A673 (cell line): ENCODE measurements at places on chromosomes 12 and 14. TPM values are rescaled to one million over a fixed set of nuclear protein-coding genes. Genes with fewer than 3 reads are reported as not detected.

- no peaks in the 10 kb centered on the region for H3K27me3 ChIP-seq
- H3K4me1 ChIP-seq: no peaks in the 10 kb centered on the region
- no peaks in the 10 kb centered on the region for H3K36me3 ChIP-seq
- no peak overlapping the region for H3K4me3 ChIP-seq
These were observed 678.5 kb upstream of the FOXG1 start for GRCh38 chr14:28088125-28088524.

Gene ENDOU
- total RNA-seq: 0.35 and 0.58 TPM in 2 replicates

DNA sequence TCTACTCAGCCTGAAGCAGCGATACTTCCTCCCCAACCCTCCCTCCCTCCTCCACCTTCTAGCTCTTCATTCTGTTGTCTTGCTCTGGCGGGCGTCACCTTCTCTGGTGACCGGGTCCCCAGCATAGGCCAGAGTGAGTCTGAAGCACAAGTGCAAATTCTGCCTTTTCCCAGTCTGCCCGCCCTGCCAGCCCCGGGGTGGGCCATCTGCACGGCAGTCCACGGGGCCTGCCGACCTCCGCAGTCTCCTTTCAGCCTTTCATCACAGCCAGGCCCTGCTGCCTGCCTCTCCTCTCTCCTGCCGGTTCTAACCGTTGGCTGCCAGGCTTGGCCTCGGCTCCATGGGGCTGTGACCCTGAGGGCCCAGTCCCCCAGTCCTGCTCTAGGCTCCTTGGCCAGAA is 58.7 kb downstream of the TESC start:
- H3K27ac ChIP-seq: no peak overlapping the region
- H3K4me1 ChIP-seq: peaks cover 5% of the 10 kb centered on the region
- no peak for DNase-seq
- no peaks in the 10 kb centered on the region for H3K36me3 ChIP-seq

DNA sequence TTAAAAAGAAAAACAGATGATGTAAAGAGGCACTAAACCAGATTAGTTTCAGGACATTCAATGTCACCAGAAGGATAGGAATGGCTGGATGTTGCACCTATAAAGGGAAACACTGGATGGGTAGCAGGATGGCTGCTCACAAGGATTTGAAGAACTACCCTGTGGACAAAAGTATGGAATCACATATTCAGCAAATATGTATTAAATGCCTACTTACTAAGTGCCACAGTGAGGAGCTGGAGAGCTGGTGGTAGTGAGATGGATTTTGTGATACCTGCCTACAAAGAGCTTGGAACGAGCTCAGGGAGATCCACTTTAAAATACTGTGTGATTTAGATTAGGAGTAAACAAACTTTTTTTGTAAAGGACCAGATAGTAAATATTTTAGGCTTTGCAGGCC is 316.2 kb downstream of the PAWR start:
- no peak for DNase-seq
- H3K36me3 ChIP-seq: peaks cover 4% of the 10 kb centered on the region
- peaks cover 31% of the 10 kb centered on the region for H3K4me1 ChIP-seq
- no peak overlapping the region for H3K27ac ChIP-seq
- H3K27me3 ChIP-seq: no peaks in the 10 kb centered on the region
- H3K4me3 ChIP-seq: no peak overlapping the region

GRCh38 chr14:59831121-59831730 is 39.4 kb downstream of the RTN1 start:
- H3K36me3 ChIP-seq: no peaks in the 10 kb centered on the region
- no peak overlapping the region for H3K4me3 ChIP-seq
- no peaks in the 10 kb centered on the region for H3K27me3 ChIP-seq
- no peak overlapping the region for H3K27ac ChIP-seq
- H3K4me1 ChIP-seq: peaks cover 18% of the 10 kb centered on the region

DNA sequence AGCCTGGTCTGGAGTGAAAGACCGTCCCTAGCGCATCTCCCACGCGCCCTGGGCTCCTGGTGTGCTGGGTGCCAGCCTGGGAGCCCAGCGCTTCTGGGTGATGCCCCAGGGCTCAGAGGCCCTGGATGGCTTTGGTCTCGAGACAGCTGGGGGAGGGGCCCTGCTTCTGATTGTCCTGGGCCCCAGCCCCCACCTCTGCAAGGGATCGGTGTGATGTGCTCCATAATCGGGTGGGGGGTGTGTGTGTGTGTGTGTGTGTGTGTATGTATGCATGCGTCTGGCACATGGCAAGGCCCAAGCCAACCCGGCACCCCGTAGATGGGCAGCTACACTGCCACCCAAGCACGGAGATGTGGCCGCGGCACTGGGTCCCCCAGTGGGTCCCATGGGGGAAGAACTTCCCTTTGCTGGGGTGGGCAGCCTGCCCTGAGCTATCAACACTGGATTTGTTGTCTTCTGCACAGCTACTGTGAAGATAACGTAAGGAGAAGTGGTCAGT is 3.1 kb downstream of the ZBTB42 start:
- H3K4me1 ChIP-seq: peaks cover 18% of the 10 kb centered on the region
- H3K4me3 ChIP-seq: no peak overlapping the region
- no peak for DNase-seq
- no peaks in the 10 kb centered on the region for H3K36me3 ChIP-seq
- no peak overlapping the region for H3K27ac ChIP-seq

- H3K27ac ChIP-seq: no peak overlapping the region
- peaks cover 45% of the 10 kb centered on the region for H3K36me3 ChIP-seq
- peaks cover 28% of the 10 kb centered on the region for H3K4me1 ChIP-seq
- no peak overlapping the region for H3K4me3 ChIP-seq
These were observed 5.9 kb downstream of the RESF1 start for GRCh38 chr12:31965090-31965489.

GRCh38 chr12:21026302-21026701 is 104.7 kb upstream of the SLCO1B1 start:
- no peaks in the 10 kb centered on the region for H3K36me3 ChIP-seq
- H3K4me3 ChIP-seq: no peak overlapping the region
- DNase-seq: no peak
- no peaks in the 10 kb centered on the region for H3K27me3 ChIP-seq
- H3K27ac ChIP-seq: no peak overlapping the region
- H3K4me1 ChIP-seq: no peaks in the 10 kb centered on the region

DNA sequence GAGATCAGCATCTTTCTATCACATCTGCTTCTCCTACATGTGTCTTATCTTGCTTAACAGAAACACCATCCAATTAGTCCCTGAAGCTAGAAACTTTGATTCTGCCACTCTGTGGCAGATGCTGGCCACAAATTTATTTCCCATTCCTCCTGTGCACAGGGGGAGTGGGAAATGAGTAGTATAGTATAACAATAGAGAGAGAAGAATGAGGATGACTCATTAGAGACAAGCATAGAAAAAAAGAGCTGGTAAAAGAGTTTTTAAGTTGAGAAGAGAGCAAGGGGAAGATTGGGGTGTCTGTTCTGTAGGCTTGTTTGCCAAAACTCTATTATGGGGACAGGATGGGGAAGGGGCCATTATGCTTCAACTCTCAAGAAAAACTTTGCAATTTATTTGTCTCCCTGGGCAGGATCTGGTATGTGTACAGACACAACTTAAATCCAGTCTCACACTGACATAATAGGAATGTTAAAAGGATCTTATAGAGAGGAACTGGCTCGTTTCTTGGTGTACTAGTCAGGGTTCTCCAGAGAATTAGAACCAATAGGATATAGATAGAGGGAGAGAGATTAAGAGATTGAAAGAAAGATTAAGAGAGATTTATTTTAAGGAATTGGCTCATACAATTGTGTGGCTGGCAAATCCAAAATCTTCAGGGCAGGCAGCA is 142.6 kb upstream of the CPSF6 start:
- H3K36me3 ChIP-seq: no peaks in the 10 kb centered on the region
- H3K27me3 ChIP-seq: no peaks in the 10 kb centered on the region
- DNase-seq: peak; percentile 82
- H3K4me1 ChIP-seq: peaks cover 8% of the 10 kb centered on the region

DNA sequence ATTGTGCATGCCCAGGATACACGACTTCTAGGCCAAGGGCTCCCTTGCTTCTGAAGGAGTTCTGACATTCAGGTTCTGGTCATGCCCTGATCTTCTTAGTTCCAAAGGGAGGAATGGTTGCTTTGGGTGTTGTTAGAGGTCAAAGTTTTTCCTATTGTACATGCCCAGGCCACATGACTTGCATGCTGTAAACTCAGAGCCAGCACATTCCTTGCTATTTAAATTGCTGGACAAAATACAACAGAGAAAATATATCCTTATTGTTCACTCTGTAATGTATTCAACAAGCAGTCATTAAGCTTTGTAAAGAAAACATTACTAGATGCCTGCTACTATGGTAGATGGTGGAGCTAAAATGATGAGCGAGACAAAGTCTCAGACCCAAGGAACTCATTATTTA is 71.2 kb upstream of the COCH start:
- no peaks in the 10 kb centered on the region for H3K27me3 ChIP-seq

Gene CLEC4C
- total RNA-seq: not detected in 2 replicates

Gene TMPRSS12
- not detected in 2 replicates for total RNA-seq

Gene AQP6
- not detected in 2 replicates for total RNA-seq

- no peaks in the 10 kb centered on the region for H3K27me3 ChIP-seq
- no peak overlapping the region for H3K4me3 ChIP-seq
- H3K27ac ChIP-seq: no peak overlapping the region
- no peaks in the 10 kb centered on the region for H3K36me3 ChIP-seq
- no peaks in the 10 kb centered on the region for H3K4me1 ChIP-seq
- no peak for DNase-seq
These were observed 31.8 kb downstream of the CCDC198 start for GRCh38 chr14:57461777-57462320.

Gene RNASE1
- total RNA-seq: not detected in 2 replicates

GRCh38 chr14:77177702-77178101 is 3.9 kb upstream of the TMEM63C start:
- no peak overlapping the region for H3K27ac ChIP-seq
- no peak for DNase-seq
- H3K4me3 ChIP-seq: no peak overlapping the region
- no peaks in the 10 kb centered on the region for H3K36me3 ChIP-seq

Gene TSPAN19
- not detected in 2 replicates for total RNA-seq

- H3K27ac ChIP-seq: no peak overlapping the region
- no peak for DNase-seq
- H3K27me3 ChIP-seq: no peaks in the 10 kb centered on the region
- H3K4me1 ChIP-seq: no peaks in the 10 kb centered on the region
These were observed 139.3 kb downstream of the GLT1D1 start for GRCh38 chr12:128992550-128992949.
